ENCODE measurements at places on chromosomes 3 and 15. TPM values are rescaled to one million over a fixed set of nuclear protein-coding genes. Genes with fewer than 3 reads are reported as not detected.

GRCh38 chr15:63075015-63075983, 32.8 kb downstream of the TPM1 start:
- no peak overlapping the region for H3K27ac ChIP-seq
- H3K4me3 ChIP-seq: no peak overlapping the region
- H3K27me3 ChIP-seq: no peaks in the 10 kb centered on the region
- H3K36me3 ChIP-seq: no peaks in the 10 kb centered on the region

SH3GL3 gene
- total RNA-seq: 0.22 TPM

ATG7 gene
- total RNA-seq: 56.1 TPM

ATP13A4 gene
- 0.22 TPM for total RNA-seq

DNA sequence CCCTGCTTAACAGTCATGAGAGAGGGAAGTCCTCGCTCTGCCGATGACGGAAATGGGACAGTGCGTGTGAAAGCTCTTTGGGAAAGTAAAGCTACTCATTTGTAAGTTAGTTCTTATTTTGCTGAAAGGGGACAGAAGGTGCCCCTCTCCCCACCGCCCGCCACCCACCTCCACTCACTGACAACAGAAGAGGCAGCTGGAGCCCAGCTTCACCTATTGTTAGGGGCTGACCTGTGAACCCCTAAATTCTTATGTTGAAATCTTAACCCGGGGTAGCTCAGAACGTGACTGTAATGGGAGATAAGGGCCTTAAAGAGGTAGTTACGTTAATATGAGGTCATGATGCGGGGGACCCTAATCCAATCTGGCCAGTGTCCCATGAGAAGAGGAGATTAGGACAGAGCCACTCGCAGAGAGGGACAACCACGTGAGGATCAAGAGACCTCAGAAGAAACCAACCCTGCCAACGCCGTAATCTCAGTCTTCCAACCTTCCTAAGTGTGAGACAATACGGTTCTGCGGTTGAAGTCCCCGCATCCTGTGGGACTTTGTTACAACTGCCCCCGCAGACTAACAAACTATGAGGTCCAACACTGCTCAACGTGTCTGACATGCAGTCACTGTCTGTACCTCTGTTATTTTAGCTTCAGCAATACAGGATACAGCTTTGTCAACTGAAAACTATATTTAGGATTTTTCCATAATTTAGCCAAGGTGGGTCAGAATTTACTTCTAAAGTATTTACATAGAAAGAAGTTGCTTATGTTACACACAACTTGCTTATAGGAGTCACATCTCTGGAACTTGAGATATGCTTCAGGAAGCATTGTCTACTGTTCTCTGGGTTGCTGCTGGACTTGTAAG, 51.7 kb downstream of the PCSK6 start:
- H3K4me3 ChIP-seq: no peak overlapping the region
- no peaks in the 10 kb centered on the region for H3K36me3 ChIP-seq
- DNase-seq: no peak
- H3K27ac ChIP-seq: no peak overlapping the region
- H3K4me1 ChIP-seq: no peaks in the 10 kb centered on the region

GOLGA6L9 gene
- total RNA-seq: 3.8 TPM

Measured in PC-9 (cell line).